Fibroblast of skin of right biceps (primary cell): ENCODE measurements at places on chromosomes 3 and 15.
A peak's percentile ranks its signal among the peaks of the same experiment; 100 is the strongest.

GRCh38 chr3:148791920-148792319, 35.7 kb upstream of the CPB1 start:
- no peak for DNase-seq

DNA sequence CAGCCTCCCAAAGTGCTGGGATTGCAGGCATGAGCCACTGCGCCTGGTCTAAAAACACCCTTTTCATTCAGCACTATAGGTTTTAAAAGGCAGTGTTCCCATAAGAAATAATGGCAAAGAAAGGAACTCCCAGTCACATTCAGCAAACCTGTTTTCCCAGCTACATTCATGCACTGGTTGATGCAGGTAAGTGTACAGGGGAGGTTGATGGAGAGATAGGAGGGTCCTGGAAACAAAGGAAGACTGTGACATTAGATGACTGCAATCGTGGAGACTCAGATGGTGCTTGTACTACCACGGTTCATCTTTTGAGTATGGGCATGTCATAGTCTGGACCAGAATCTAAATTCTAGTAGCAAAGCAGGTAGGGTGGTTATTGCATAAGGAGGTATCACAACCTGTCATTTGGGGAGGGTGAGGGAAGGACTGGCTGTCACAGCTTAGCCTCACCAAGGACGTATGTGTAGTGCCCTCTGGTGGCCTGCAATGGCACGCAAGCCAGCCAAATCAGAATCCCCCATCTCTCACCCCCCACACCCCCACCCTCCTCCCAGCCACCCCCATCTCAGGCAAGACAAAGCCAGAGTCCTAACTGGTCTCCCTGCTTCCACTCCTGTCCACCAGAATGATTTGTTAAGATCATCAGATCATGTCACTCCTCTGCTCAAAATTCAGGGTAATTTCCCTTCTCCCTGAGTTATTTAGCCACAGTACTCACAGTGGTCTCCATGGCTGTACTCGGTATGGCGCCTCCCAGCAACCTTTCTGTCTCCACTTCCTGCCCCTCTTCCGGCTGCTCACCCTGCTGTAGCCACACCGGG, 28.8 kb upstream of the UBL7 start:
- peak; percentile 51 for DNase-seq

- peak; percentile 9 for DNase-seq
Measured at GRCh38 chr15:72925661-72926060, 126.6 kb upstream of the NEO1 start.

DNA sequence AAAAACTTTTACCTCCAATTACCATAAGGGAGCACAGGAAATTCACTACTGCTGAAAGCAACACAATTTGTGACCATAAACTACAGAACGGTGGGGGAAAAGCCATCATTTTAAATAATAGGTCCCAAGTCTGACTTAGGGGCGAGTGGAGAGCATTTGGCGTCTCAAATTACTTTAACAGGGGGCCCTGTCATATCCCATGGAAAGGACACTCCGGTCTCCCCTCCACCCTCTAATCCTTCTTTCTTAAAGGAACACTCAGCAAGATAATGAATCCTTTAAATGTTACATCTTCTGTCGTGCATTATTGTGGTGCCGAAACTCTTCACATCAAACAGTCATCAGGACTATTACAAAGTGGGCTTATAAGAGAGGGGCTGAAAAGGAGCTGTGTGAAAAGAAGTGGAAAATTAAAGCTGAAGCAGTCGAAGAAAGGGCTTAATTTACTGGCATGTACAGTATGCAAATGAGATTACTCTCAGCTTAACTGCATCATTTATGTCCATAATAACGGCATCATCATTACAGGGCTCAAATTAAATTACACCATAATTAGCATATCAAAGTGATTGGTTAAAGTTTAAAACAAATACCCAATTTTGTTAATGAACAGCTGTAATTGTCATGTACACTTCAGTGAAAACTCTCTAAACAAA, 342.2 kb downstream of the FOXP1 start:
- no peak for DNase-seq

- no peak for DNase-seq
Measured at GRCh38 chr3:192826214-192827006, 91.2 kb downstream of the MB21D2 start.
